ENCODE measurements at places on chromosomes 4 and X.

GRCh38 chrX:136271300-136271699 lies 20.1 kb upstream of the MAP7D3 start:
- DNase-seq, result no peak

DNA sequence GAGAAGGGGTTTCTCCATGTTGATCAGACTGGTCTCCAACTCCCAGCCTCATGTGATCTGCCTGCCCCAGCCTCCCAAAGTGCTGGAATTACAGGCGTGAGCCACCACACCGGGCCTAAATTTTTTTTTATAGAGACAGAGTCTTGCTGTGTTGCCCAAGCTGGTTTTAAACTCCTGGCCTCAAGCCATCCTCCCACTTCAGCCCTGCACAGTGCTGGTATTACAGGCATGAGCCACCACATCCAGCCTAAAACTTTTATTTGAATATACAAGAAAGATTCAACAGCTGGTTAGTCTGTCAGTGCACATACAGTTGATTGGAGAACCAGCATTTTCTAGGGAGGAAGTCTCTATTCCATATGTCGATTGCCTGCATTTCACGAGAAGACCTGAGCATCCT lies 91.2 kb downstream of the LRP2BP start:
- no peak for DNase-seq

DNA sequence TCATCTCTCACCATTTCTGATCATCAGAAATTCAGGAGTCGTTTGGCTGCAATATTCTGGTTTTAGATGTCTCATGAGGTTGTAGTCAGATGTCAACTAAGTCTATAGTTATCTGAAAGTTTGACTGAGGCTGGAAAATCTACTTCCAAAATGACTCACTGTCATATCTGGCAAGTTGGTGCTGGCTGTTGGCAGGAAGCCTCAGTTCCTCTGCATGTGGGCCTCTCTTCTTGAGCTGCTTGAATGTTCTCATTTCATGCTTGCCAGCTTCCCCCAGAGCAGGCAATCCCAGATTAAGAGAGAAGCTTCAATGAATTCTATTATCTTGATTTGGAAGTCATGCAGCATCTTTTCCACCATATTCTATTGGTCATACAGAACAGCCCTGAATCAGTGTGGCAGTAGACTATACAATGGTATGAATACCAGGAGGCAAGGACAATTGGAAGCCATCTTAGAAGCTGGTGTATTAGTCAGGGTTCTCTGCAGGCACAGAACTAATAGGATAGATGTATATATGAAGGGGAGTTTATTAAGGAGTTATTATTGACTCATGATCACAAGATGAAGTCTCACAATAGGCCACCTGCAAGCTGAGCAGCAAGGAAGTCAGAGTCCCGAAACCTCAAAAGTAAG lies 46.8 kb upstream of the ELF2 start:
- DNase-seq, result no peak

- DNase-seq, result peak; percentile 32
These were observed 626 bp upstream of the CEP135 start for GRCh38 chr4:55947912-55948725.

GRCh38 chr4:66750273-66750672 lies 795.0 kb downstream of the CENPC start:
- no peak for DNase-seq

DNA sequence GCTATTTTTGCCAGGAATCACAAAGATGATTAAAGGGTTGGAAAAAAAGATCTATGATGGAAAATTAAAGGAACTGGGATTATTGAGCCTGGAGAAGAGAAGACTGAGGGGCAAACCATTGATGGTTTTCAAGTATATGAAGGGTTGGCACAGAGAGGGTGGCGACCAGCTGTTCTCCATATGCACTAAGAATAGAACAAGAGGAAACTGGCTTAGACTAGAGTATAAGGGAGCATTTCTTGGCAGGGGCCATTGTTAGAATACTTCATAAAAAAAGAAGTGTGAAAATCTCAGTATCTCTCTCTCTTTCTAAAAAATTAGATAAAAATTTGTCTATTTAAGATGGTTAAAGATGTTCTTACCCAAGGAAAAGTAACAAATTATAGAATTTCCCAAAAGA lies 75.1 kb downstream of the NPNT start:
- no peak for DNase-seq

DNA sequence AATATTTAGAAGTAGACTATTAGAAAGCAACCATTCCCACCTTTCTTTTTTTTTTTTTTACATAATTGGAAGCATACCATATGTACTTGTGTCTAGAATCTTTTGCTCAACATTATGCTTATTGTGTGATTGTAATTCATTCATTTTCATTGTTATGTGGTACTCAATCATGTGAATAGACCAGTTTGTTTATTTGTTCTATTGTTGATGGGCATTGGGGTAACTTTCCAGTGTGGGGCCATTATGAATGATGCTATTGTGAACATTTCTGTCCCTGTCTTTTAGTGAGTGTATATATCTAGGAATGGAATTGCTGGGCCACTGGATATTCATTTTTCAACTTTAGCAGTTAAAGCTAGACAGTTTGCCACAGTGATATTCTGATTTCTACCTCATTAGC lies 62.5 kb upstream of the MCUB start:
- no peak for DNase-seq

GRCh38 chr4:23212558-23212957 lies 519.8 kb downstream of the GBA3 start:
- DNase-seq, result no peak

DNA sequence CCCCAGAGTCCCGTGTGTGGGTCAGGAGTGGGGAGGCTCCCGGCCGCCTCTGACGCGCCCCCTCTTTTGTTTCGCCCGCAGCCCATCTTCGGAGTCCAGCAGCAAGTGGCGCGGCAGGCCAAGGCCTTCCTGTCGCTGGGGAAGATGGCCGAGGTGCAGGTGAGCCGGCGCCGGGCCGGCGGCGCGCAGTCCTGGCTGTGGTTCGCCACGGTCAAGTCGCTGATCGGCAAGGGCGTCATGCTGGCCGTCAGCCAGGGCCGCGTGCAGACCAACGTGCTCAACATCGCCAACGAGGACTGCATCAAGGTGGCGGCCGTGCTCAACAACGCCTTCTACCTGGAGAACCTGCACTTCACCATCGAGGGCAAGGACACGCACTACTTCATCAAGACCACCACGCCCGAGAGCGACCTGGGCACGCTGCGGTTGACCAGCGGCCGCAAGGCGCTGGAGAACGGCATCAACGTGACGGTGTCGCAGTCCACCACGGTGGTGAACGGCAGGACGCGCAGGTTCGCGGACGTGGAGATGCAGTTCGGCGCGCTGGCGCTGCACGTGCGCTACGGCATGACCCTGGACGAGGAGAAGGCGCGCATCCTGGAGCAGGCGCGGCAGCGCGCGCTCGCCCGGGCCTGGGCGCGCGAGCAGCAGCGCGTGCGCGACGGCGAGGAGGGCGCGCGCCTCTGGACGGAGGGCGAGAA lies 117.5 kb downstream of the DCTD start:
- no peak for DNase-seq

DNA sequence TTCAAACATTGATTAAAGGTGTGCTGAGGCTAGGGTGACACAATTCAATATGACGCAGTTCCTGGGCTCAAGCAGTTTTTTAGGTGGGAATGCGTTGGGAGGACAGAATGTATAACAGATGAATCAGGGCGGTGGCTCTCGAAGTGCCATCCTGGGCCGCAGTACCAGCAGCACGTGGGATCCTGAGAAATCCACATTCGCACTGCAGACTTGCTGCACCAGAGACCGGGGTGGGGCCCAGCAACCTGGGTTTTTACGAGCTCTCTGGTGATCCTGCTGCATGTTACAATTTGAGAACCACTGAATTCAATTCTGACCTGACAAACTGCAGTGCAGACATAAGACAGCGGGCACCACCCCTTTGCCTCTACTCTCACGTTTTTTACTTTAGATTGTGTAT lies 30.4 kb downstream of the FAM149A start:
- DNase-seq, result no peak

GRCh38 chr4:35730414-35730813 lies 513.9 kb downstream of the ARAP2 start:
- no peak for DNase-seq
